Cardiac septum (tissue), 1 donor: ENCODE measurements at places on chromosomes 4 and X.

- no peak for DNase-seq
Observed at GRCh38 chrX:110087485-110088356, 84.8 kb downstream of the TMEM164 start.

GRCh38 chr4:78818530-78819079, 42.5 kb downstream of the BMP2K start:
- DNase-seq = no peak

DNA sequence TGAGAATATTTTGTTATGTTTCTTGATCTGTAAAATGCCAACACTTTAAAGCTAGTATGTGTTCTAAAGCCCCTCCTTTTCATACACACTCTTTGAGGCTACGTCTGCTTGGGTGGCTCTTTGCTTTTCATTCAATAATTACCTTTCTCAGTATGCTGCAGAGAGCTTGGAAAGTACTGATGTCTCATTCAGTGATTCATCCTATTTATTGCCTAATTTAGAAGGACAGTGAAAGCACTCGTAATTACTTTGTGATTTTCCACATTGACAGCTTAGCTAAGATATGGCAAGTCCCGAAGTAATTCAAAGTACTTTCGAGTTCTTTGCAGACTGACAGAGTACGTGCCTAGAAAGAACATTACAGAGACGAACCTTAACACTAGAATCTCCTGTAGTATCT, 57.2 kb downstream of the BMP15 start:
- no peak for DNase-seq

DNA sequence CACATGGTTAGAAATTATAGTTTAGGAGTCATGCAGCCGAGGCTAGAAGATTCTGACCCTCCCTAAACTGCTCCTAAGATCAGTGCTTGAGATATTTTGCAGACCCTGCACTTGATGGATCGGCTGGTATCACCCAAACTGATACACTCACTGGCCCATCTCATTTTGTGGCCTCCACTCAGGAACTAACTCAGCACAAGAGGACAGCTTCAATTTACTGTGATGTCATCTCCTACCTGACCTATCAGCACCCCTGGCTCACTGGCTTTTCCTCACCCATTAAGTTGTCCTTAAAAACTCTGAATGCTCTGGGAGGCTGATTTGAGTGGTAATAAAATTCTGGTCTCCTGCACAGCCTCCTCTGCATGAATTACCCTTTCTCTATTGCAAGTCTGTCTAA, 450.9 kb downstream of the PCDH10 start:
- no peak for DNase-seq

GRCh38 chr4:76001700-76002099, 5.6 kb downstream of the CXCL9 start:
- no peak for DNase-seq

- DNase-seq = no peak
Observed at GRCh38 chr4:26812049-26812714, 48.5 kb upstream of the STIM2 start.

DNA sequence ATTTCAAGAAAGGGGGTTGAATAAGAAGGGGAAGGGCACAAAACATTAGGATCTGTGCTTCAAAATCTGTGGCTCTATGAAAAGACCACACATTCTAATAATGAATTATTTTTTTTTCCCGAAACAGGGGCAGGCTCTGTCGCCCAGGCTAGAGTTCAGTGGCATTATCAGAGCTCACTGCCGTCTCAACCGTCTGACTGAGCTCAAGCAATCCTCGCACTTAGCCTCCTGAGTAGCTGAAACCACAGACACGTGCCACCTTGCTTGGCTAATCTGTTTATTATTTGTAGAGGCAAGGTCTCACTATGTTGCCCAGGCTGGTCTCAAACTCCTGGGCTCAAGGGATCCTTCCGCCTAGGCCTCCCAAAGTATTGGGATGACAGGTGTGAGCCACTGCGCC, 33.4 kb downstream of the ACSL1 start:
- no peak for DNase-seq
